ENCODE measurements at places on chromosomes 13 and 19.

DNA sequence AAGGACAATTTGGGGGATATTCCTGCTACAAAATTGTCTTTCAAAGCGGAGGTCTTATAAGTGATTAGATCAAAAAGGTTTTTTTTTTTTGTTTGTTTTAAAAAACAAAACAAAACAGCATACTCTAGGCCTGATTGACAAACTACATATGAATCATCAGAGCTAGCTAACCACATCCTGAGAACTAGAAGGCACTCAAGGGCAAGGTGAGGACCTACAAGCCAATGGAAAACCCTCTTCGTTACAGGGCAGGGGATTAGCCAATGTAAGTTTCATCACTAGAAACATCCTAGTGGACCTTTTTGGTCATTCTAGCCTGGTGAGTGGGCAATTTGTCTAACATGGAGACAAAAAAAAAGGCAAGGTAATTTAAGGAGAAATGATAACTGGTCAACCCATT is 428.6 kb downstream of the RFC3 start:
- no peak for DNase-seq

DNA sequence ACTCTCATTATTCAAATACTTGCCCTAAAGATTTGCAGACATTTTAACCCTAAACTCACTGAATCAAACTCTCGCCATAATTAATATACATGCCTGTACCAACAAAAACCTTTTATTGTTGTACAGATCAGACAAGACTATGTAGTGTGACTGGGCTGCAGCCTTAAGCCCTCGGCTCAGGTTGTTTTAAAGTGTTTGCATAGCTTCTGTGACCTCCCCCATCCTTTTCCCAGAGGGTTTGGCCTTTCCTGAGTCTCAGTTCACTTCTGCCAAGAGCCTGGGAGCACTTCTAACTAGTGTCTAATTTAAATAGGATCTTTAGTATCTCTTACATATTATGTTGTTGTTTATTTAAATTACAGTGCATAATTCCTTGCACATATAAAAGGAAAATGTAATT is 158.2 kb downstream of the HS6ST3 start:
- DNase-seq: no peak

DNA sequence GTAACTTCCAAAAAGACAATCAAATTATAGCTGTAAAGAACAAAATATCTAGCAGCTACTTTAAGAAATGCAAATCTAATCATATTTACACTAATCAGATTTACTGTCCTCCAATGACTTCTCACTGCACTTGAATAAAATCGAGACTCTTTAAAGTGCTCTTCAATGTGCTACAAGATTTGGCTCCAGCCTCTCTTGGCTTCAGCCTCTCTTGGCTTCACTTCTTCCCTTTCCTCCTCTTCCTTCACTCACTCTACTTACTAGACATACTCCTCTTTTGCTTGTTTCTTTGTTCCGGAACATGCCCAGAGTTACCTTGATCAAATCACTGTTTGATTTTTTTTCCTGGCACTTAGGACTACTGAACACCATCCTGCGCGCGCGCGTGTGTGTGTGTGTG is 495.4 kb downstream of the LMO7 start:
- no peak for DNase-seq

DNA sequence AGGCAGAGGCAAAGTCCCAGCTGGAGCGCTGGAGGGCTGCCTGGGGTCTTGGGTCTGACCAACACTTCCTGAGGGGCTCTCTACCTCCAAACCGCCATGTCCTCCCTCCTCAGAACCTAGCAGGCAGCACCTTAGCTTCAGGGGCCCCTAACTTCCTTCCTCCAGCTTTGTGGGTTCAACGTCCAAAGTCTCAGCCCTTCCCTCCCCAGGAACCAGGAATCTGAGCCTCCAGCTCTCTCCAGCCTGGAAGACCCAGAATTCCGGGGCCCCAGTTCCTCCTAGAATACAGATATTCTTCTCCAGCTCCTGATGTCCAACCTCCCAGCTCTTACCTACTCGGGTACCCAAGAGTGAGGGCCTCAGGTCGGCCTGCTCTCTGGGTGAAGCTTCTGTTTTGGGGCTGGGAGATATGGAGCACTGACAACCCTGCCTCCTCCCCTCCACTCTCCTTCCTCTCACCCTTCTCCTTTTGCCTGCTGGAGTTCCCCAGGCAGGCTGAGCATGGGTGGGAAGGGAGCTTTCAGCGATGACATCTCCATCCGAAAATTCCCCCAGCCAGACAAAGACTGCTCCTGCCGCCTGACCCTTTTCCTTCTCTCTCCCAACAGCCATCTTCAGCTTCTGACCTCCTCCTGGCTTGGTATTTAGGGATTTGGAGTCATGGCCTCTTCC is 3.5 kb downstream of the TMEM150B start:
- DNase-seq: no peak

GRCh38 chr19:18589380-18590272 is 1.0 kb downstream of the REX1BD start:
- peak; percentile 87 for DNase-seq

DNA sequence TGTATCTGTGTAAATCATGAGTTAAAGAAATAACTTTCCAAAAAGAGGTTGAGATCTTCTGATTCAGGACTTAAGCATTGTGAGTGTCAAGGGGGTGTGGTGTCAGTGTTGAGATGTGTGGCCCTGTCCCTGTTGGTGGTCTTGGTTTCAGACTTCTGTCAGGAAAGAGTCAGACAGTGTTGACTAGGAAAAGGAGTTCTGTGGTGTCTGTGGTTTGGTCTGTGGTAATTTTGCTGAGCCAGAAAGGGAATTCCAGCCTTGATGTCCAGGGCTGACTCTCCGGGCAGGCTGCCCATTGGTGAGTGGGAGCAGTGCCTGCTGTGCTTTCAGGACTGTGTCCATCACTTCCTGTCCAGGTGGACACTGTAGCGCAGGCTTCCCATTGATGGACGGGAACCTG is 39.8 kb upstream of the IGFL4 start:
- DNase-seq: no peak

GRCh38 chr13:97339988-97340749 is 93.8 kb upstream of the RAP2A start:
- DNase-seq: no peak

DNA sequence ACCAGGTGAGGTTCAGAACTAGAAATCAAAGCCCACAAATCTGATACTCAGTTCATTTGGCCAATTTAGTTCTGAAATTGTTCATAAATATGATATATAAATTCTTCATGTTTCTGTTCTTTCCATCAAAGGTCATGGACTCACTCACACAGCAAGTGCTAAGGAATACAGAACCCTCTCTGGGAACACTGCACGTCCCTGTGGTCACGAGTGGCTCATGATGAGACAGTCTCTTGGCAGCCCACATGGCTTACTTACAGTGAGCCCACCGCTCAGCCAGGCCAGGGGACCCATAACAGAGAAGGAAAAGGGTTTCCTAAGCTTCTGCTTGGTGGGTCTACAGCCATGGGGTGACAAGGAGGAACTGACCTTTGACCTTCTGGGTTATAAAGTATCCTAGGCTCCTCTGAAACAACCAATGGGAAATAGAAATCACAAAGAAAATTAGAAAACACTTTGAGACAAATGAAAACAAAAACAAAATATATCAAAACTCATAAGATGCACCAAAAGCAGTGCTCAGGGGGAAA is 67.4 kb downstream of the CDADC1 start:
- no peak for DNase-seq

GRCh38 chr19:30605333-30605732 is 233.1 kb downstream of the ZNF536 start:
- no peak for DNase-seq

GRCh38 chr13:36675213-36675536 is 1.4 kb downstream of the SERTM1 start:
- DNase-seq: no peak

- DNase-seq: no peak
Measured at GRCh38 chr13:43077906-43078305, 54.5 kb downstream of the DNAJC15 start.

GRCh38 chr19:48301886-48302599 is 23.3 kb upstream of the EMP3 start:
- DNase-seq: no peak

DNA sequence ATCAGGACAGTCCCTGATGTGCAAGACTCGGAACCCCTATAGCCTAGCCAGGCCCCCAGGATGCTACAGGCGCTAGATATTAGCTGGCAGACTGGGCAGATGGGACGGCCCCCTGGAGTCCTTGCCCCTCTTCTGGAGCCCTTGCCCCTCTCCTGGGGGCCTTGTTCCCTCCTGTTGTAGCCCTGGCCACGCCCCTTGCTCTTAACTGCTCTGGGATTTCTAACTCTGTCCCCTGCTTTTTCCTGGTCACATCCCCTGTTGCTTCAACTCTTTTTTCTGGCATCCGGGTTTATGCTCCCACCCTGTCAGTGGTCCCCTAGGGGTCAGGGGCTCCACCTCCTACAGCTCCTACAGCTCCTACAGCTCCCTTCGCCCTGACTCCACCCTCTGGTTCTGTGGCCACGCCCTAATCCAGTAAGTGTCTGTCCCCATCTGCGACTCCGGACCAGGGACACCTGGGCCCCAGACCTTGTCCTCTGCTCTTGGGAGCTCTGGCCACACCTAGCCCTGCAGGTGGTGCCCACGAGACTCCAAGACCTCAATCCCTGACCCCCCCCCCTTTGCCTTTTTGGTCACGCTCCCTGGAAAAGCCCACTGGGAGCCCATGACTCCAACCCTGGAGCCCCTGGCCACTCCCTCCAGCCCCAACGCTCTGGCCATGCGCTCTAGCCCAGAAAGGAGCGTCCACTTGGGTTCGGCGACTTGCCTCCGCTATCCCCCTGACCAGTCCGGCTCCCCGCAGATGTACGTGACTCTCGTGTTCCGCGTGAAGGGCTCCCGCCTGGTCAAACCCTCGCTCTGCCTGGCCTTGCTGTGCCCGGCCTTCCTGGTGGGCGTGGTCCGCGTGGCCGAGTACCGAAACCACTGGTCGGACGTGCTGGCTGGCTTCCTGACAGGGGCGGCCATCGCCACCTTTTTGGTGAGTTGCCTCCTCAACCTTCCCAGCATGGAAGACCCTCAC is 6.8 kb downstream of the PLPPR2 start:
- DNase-seq: no peak

GRCh38 chr19:17021328-17021727 is 5.3 kb downstream of the CPAMD8 start:
- no peak for DNase-seq

- peak; percentile 41 for DNase-seq
Measured at GRCh38 chr13:45178349-45179162, 22.3 kb downstream of the KCTD4 start.

GRCh38 chr19:4012092-4012974 is 4.8 kb downstream of the PIAS4 start:
- DNase-seq: no peak

- DNase-seq: no peak
Measured at GRCh38 chr13:102877303-102877702, 31.5 kb downstream of the ERCC5 start.

DNA sequence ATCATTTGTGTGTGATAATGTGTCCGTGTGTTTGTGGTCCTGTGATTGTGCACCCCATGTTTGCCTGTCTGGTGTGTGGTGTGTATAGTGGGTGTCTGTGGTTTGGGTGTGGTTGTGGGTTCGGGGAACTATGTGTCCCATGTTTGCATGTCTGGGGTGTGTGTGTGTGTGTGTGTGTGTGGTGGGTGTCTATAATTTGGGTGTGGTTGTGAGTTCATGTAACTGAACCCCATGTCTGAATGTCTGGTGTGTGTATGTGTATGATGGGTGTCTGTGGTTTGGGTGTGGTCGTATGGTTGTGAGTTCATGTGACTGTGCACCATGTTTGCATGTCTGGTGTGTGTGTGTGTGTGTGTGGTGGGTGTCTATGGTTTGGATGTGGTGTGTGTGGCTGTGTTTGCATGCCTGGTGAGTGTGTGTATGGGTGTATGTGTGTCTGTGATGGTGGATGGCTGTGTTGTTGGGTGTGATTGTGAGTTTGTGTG is 11.1 kb upstream of the NFIX start:
- no peak for DNase-seq

DNA sequence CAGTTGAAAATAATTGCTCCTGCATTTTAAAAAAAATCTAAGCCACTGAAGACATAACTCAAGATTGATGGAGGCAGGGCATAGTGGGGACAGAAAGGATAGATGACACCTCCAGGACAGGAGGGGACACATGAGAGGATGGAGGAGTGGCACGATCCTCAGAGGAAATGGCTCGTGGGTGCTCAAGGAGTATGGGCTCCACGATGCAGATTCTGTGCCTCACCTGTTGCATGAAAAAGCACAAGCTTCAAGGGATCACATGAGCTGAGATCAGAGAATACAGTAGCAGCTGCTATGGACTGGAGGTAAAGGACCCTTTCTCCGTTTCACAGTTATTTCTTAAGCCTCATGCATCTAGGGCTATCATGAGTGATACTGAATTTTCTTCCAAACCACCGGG is 69.7 kb upstream of the KL start:
- DNase-seq: no peak

- no peak for DNase-seq
Measured at GRCh38 chr19:11673608-11674041, 65.1 kb downstream of the ZNF823 start.

DNA sequence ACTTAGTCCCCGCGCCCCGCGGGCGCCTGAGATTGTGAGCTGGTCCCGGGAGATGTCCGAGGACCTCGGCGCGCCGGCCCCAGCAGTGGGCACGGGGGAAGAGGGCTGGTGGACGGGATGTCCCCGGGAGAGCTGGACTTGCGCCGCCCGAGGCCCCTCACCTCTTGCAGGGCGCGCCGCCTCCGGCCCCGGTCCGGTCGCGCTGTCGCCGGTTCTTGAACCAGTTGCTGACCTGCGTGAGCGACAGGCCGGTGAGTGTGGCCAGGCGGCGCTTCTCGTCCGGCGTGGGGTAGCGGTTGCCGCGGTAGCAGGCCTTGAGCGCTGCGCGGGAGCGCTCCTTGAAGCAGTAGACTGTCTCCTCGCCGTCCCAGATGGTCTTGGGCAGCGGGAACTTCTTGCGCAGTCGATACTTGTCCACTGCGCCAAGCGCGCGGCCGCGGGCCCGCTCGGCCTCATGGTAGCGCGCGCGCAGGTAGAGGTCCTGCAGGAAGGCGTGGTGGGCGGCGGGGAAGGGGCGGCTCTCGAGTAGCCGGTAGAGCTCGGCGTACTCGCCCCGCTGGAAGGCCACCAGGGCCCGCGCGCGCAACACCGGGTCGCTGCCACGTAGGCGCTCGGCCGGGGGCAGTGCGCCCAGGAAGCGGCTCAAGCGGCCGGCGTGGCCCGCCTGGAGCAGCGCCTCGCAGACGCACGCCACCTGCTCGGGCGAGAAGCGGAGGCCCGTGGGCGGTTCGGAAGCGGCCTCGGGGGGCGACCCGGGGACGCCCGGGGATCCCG is 984 bp downstream of the SIX5 start:
- DNase-seq: no peak

GRCh38 chr19:46631481-46631880 is 4.5 kb downstream of the GNG8 start:
- no peak for DNase-seq

- DNase-seq: peak; percentile 71
Measured at GRCh38 chr13:42377640-42378382, 105.9 kb downstream of the AKAP11 start.

GRCh38 chr13:58324161-58324560 is 692.6 kb downstream of the PCDH17 start:
- no peak for DNase-seq

- peak; percentile 77 for DNase-seq
Measured at GRCh38 chr19:49422407-49423070, 702 bp downstream of the PTH2 start.

GRCh38 chr13:113209759-113210421 is 477 bp downstream of the CUL4A start:
- peak; percentile 82 for DNase-seq
